Naive thymus-derived CD8-positive, alpha-beta T cell (primary cell): ENCODE measurements at places on chromosomes 1 and 21. TPM values are rescaled to one million over a fixed set of nuclear protein-coding genes. Genes with fewer than 3 reads are reported as not detected.
A peak's percentile ranks its signal among the peaks of the same experiment; 100 is the strongest.

The CLCA4 gene
- not detected for total RNA-seq

The SPRR5 gene
- not detected for total RNA-seq

- DNase-seq = peak; percentile 64
These were observed 165.7 kb downstream of the NCAM2 start for GRCh38 chr21:21163904-21164303.

The PRAMEF5 gene
- not detected for total RNA-seq

DNA sequence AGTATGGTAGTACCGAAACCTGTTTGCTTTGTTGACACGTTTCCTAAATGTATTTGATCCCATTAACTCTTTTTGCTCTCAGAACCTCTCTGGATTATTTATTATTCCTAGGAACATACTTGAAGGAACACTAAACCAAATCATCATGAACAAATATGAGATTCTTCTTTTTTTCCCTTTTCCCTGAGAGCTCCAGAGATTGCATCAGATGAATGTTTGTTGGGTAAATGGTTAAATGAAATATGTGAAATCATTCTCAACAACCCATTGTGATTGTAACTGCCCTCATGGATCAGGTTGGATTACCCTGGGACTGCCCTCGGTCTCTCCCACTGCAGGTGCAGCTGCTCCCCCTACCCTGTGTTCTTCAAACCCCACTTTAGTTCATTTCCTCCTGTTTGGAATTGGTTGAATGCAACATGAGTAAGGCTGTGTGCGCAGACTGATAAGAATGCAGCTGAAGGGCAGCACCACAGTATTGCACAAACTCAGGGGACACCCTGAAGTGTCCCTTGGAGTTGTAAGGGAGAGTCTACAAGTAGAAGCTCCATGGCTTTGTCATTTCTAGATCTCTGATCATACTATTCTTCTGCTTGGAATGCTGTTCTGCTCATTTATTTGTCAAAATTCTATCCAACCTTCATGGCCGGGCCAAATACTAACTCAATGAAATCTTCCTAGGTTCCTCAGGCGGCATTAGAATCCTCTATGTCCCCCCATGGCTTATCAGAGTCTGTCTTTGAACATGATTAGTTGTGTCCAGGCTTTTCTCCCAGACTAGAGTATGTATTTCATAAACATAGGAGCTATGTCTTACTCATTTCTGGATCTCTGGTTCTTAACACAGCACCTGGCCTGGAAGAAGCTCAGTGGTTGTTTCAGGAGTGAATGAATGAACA lies 47.1 kb upstream of the NEK2 start:
- DNase-seq = no peak
